Stimulated activated CD8-positive, alpha-beta memory T cell treated with anti-CD3 and anti-CD28 coated beads, Interleukin-4, amount 100 ng/mL, for 48 hours (primary cell): ENCODE measurements at places on chromosomes 3 and 15.
A peak's percentile ranks its signal among the peaks of the same experiment; 100 is the strongest.

DNA sequence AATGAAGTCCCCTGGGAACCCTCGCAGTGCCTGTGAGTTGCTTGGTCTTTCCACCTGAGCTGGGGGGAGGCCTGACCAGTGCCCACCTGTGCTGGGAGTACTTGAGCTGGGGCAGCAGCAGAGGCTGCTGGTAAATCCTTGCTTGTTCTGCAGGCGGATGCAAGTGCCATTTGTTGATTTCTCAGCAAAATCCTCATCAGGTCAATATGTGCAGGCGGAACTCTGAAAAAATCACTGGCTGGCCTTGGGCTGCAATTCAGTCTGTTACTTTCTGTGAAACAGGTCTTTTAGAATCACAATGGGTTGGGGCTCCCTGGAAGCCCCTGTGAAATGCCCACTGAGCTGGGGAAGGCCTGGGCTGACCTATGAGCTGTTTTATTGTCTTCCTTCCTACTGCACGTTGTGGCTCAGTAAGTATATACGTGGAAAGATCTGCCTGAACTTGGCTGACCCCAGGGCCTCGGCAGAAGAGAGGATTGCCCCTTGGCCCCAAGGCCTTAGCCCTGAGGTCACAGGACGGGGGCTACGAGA is 182.0 kb upstream of the RGMA start:
- DNase-seq: no peak

GRCh38 chr3:126542340-126543241 is 16.1 kb downstream of the C3orf22 start:
- no peak for DNase-seq

DNA sequence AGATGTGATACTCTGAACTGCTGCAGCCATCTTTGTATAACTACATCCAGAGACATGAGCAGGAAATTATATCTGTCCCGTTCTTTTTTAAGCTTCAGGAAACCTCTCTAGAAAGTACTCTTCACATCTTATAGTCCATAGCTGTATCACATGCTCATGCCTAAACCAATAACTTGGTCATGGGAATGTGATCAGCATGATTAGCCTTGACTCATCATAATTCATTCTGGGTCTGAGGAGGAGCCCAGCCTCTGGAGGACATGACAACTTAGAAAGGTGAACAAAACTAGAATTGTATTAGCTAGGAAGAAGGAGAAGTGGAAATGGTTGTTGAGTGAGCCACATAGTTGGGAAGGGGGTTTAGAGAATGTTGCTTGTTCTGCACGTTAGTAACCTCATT is 12.9 kb downstream of the PPM1L start:
- no peak for DNase-seq

GRCh38 chr3:72303926-72304325 is 519.0 kb upstream of the PROK2 start:
- DNase-seq: no peak

DNA sequence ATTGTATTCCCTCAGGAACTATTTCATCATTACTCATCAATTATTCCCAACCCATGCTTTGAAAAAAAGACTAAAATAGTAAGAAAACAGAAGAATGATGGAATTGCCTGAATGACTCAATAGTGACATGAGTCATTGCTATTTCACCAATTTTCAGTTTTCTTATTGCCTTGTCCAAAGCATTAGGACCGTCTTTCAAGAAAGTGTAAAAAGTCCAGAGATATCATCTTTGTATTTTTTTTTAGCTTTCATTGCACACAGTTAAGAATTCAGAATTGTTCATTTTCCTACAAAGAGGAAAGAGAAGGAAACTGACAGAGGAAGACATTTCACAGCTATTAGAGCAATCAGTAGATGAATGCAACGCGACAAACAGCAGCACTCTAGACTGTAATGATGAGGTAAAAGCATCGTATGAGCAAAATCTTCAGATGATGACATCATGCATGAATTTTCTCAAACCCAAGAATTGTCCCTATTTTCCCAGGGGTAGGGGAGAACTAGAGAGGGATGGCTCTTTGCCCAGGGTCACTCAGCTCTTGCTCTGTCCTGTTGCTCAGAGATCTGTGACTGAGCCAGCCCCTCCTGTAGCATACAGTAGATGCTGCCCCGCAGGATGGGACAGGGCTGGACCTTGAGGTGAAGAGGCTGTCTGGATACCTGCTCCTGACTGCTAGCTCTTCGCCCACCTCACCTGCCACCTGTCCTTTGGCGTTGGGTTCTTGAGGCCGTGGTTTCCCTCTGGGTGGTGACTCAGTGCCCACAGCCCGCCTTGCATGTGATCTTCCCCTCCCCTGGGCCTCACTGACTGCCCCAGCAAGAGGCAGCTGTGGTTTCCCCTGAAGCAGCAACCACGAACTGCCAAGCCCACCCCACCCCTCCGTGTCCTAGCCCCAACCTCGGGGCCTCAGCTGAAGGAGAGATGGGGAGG is 84.8 kb downstream of the PPCDC start:
- peak; percentile 83 for DNase-seq

DNA sequence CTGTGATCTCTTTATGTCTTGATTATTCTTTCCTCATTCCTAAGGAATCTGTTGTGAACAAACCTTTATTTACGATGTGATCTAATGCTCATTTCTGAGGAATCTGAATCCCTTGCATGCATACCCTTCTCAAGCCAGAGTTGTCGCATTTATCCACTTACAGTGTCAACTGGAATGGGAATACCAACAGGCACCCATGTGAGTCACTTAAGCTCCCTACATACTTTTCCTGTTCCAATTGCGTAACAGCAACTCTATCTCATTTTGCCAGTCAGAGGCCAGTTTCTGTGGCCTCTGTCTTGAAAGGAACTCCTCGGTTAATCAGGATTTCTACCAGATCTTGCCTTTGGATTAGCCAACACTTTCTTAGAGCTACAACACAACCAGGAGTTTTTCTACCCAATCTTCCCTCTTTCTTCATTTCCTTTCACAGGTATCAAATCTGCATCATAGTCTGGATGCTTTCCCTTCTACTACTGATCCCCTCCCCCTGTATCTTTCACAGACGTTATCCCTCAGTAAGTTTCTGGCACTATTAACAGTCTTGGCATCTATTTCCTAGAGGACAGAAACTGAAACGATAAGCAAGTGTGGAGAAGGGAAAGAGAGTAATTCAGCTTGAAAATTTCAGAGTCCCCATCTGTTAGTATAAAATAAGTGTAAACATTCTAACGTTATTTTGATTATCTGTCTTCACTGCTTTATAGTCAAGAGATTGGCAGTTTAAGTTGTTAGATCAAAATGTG is 66.8 kb upstream of the BCHE start:
- no peak for DNase-seq

- DNase-seq: no peak
Measured at GRCh38 chr3:71803248-71803647, 18.3 kb upstream of the PROK2 start.

- DNase-seq: no peak
Measured at GRCh38 chr3:14305324-14305723, 97.1 kb upstream of the SLC6A6 start.

DNA sequence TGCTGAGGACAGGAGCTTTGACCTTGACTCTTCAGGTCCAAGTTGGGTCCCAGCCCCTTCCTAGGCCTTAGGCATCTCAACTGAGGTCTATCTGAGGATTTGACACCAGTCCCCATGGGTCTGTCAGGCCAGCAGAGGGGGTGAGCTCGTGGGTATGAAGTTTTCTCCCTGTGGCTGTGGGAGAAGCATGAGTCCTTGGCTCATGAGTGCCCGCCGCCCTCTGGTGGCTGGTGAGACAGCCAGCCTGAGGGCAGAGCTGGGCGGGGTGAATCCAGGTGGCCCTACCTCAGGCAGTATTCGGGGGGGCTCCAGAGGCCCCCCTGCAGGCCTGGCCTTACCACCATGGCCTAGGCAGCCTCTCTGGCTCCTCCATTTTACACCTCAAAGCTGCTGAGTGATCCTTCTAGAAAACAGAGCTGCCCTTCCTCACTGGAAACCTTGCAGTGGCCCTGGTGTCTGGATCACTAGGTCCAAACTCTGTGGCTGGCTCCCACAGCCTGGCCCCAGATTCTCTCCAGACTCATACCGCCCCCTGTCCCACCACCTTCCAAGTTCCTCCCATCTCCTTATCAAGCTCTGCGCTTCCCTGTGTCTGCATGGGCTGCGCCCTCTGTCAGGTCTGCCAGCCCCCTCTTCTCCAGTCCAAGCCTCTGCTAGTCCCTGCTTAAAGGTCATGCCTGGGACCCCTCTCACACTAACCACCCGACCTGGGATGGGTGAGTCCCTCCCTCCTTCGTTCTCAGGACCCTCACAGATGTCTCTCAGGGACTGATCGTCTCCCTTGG is 16.1 kb downstream of the SH2D7 start:
- DNase-seq: peak; percentile 86

DNA sequence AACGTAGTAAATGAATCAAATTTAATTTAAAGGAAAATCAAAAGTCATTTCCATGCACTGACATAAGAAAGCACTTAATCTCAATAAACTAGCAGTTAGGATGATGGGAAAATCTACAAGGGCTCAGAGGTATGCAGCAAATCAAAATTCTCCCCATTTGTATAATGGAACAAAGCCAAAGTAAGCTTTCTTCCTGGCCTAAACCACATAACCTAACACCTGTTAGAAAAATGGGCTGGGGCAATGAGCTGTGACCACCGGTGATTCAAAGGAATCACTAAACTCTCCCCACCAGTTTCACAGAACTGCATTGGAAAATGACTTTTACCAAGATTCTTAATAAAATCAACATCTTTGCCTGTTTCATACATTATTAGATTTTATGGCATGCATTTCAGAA is 1024.3 kb downstream of the FHIT start:
- no peak for DNase-seq

DNA sequence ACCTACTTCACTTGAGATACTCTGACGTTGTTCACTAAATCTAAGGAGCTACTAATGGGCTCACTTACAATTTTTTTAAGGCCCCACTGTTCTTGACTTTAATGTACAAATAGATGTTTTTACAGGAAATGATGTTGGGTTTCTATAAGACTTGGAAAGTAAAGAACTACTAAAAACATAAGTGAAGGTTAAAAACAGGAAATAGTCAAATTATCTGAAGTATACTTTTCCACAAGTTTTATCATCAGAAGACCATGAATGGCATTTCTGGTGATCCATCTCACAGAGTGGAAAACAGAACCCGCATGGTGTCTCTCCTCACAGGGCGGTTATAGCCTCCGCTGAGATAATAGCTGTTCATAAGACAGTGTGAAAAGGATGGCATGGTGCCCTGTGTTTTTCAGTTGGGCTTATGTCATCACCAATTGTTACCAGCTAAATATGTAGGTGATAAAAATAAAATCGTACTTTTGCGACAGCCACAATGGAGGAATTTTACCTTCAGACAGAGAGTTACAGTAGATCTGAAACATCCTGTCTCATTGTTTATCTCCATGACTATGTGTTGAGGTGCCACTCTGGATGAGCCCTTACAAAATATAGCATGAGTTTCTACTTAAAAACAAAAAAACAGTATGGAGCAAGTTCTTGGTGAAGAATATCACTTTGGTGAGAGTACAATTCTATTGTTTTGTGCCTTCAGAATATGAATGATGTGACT is 462.4 kb downstream of the RAP2B start:
- DNase-seq: peak; percentile 40

GRCh38 chr3:147483578-147483977 is 74.4 kb downstream of the ZIC1 start:
- no peak for DNase-seq

- no peak for DNase-seq
Measured at GRCh38 chr3:11498646-11499045, 145.1 kb downstream of the VGLL4 start.

DNA sequence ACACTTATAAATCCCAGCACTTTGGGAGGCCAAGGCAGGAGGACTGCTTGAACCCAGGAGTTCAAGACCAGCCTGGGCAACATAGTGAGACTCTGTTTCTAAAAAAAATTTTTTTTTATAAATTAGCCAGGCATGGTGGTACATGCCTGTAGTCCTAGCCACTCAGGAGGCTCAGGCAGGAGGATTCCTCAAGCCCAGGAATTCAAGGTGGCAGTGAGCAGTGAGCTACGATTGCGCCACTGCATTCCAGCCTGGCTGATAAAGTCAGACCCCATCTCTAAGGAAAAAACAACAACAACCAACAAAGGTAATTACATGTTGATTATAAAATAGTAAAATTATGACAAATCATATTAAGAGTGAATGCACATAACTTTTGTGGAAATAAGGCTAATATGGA is 40.9 kb downstream of the MCCC1 start:
- no peak for DNase-seq

DNA sequence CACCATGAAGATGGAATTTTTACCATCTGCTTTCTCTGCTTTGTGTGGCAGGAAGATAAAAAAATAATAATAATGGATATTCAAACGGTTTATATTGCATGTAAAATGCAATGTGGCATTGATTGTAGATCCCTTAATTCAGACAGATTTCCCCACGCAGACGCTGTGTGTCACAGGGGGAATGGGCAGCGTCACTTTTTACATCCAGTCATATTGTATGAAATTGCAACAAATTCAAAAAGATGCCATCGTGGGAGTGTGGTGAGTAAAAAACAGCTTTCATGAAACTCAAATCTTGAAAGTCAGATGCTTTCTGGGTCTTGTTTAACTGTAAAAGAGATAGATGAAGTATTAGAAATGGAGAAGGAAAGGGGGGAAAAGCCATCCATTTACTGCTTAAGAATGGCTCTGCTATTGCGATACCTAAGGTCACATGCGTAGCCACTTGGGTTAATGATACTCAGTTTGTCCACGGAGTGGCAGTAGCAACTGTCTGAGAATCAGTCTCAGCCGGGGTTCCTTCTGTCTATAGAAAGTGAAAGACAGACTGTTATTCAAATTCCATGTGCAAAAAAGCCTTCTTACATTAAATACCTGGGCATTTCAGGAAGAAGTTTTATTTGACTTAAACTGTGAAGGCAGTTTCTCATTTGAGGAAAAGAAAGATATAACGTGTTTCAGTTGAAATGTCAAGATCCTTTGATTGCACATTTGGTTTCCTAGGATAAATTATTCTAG is 28.5 kb downstream of the BTD start:
- peak; percentile 59 for DNase-seq

DNA sequence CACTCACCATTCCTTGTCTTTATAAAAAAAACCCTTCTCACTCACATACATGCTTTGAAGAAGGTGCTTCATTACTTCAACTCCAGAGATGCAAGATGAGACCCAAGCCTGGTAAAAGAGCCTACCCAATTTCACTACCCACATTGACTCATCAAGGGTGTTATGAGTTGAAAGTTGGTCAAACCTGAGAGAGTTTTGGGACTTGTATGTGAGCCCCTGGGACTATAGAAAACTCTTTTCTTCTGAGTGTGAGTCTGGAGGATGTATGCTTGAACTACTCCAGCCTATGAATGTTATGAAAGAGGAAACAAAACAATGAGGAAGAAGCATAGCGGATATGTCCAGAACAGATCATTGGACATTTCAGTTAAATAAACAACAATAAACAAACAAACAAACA is 106.5 kb upstream of the SATB1 start:
- DNase-seq: no peak

DNA sequence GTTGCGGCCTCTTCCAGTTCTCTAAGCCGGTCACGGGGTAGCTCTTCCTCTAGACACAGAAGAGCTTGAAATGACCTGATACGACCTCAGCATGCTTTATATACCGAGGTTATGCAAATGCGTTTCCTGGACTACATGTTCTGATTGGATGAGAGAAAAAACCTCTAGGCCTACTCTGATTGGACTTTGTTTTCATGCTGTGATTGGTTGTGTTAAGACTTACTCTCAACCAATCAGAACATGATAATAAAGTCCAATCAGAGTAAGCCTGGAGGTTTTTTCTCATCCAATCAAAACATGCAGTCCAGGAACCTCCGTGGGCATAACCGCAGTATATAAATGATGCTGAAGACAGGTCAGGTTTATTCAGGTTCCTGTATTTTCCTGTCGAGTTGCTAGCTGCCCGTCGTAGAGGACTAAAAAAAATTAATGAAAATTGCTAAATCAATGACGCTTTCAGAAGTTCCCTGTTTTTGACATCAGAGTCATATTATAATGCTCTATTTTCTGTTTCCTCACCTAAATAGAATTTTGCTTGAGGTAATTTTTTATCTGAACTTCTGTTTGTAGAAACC is 177.4 kb downstream of the POTEB3 start:
- no peak for DNase-seq
